HepG2 (cell line): ENCODE measurements at places on chromosomes 6 and 20.

GRCh38 chr6:124226396-124226795 is 422.7 kb downstream of the NKAIN2 start:
- no peak for DNase-seq

GRCh38 chr6:84921891-84922290 is 157.5 kb upstream of the TBX18 start:
- no peak for DNase-seq

GRCh38 chr6:39294133-39294532 is 20.1 kb downstream of the KCNK17 start:
- DNase-seq: no peak

DNA sequence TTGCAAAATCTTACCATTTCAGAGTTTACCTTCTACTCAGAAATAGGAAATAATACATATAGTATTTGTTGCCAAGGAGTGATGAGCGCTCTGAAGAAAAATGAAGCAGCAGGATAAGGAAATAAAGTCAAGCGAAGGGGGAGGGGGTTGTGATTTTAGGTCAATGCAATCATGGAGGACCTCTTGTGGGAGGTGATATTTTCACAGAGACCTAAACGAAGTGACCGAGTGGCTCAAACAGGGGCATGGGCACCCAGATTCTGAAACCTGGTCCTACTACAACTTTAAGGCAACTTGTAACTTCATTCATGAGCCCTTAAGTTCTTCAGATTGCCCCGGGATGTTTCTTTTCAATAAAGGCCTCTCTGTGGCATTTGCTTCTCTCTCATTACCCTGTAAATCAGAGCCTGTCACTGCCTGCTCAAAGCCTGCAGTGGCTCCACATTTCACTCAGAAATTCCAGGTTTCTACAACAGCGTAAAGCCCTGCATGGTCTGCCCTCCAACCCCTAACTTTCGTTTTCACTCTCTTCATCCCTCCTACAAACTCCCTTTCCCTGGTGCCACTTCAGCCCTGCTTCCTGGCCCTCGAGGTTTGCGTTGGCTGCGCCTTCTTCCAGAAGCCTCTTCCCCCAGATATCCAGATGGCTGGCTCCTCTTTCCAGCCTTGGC is 162.7 kb downstream of the TBC1D7 start:
- DNase-seq: no peak

DNA sequence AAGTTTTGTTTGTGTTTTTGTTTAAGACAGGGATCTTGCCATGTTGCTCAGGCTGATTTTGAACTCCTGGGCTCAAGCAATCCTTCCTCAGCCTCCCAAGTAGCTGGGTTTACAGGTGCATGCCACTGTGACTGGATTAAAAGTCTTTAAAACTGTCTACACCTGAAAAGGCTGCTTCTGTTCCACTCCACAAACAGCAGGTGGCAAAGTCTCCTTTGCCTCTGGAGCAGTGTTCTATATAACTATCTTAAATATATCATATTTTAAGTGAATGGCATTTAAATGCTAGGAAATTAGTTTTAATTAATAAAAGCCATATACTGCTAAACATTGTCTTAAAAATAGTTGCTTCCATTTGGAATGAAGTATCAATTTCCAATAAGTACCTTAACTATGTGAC is 89.2 kb upstream of the BCLAF1 start:
- DNase-seq: no peak

- DNase-seq: no peak
These were observed 71.1 kb downstream of the KCNB1 start for GRCh38 chr20:49411221-49411925.

- no peak for DNase-seq
These were observed 118.1 kb downstream of the MYB start for GRCh38 chr6:135299256-135299655.

- no peak for DNase-seq
These were observed 6.9 kb upstream of the PPP1R3G start for GRCh38 chr6:5078121-5078669.

DNA sequence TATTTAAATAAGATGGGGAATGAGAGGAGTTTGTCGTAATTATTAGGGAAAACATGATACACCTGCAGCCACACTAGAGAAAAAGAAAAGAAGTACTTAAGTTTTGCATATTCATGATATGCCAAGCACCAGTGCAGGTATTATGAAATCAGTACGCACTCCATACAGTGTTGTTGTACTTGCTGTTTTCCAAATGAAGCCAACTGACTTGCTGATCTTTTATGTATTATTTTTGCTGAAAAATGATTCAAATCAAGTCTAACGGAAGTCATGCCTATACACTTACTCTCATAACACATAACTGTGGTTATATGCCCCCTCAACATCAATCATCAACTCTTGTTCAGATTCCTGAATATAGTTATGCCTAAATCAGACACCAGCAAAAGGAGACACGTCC is 584.9 kb upstream of the EYS start:
- no peak for DNase-seq

GRCh38 chr20:4666001-4666479 is 55.7 kb upstream of the PRND start:
- DNase-seq: no peak

DNA sequence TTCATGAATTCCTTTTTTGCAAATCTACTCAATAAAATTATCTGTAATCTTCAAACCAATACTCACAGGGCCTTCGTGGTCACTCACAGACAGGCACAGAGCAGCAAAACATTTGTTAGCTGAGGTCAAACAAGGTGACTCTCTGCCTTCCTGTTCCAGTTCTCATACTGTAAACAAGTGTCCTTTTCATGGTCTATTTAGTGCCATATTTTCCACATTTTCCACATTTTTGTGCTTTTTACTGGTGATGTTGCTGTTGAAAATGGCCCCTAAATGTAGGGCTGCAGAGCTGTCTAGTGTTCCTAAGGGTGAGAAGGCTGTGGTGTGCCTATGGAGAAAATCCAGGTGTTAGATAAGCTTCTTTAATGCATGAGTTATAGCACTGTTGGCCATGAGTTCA is 133.1 kb upstream of the COL21A1 start:
- peak; percentile 79 for DNase-seq

DNA sequence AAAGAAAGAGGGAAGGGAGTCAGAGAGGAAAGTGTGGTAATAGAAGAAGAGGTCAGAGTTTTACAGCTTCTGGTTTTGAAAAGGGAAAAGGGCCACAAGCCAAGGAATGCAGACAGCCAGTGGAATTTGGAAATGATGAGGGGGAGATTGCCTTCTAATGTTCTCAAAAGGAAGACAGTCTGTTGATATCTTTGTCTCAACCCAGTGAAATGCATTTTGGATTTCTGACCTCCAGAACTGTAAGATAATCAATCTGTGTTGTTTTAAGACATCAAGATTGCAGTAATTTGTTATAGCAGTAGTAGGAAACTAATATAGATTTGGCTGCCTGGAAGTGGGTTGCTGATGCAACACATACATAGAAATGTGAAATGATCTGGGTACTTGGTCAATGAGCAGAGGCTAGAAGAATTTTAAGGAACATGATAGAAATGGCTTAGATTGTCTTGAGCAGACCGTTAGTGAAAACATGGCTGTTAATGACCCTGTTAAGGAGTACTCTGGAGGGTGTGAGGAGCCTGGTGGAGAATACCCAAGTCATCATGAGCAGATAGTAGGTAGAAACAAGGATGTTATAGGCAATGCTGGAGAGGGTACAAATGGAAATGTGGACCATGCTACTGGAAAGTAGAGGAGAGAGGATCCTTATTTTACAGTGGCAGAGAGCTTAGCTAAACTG is 255.8 kb upstream of the RAB32 start:
- DNase-seq: no peak

DNA sequence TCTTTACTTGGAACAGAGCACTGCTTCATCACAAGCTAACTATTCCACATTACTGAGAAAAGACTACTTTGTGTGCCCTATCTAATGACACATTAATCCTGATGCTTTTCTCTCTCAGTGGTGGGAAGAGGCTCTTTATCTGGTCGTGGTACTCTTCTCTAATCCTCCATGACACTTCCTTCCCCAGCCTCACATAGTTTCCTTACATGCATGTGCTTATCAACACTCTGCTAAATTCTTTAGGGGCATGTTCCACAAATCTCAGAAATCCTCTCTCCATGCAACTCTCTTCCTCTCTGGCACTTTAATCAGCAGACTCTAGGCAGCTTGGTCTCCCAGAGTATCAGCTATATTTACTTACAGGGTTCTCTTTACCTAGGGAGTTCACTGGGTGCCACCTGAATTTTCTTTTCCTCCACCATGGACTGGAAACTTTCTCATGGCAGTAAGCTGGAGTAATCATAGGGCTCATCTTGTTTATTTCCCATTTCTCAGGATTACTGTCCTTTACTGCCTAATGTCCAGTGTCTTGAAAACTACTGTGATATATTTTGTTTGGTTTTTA is 27.0 kb upstream of the SLC22A2 start:
- DNase-seq: no peak

DNA sequence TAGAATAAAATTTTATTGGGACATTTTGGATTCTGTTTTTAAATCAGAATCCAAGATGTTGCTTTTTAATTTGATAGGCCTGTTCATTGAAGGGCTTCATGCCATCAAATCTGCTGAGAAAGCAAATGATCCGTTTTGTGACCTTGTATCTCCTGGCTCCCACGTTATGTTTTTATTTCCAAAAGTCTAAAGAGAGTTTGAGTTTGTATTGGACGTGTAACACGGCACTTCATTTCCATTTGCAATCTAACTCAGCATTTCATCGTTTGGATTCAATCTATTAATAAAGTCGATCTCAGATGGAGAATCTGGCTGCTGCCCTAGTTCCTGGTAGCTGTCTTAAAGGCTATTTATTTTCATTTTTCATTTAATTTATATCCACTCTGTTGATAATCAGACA is 17.0 kb downstream of the KIF25 start:
- DNase-seq: no peak

DNA sequence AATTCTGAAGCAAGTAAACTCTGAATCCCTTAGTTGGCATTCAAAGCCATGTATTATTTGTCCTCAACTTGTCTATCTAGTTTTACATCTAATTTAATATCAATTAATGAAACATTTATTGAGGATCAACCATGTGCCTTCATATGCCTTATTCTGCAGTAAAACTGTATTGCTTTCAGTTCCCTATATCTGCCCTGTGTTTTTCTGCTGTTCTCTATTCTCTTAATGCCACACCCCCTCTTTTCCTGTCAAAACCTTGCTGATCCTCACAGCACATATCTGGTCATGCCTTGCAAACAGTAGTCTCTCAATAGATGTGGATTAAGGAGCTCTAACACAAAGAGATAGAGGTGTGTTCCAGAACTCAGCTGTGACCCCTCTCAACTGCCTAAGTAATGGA is 2.0 kb downstream of the FIG4 start:
- no peak for DNase-seq

GRCh38 chr6:42316981-42317380 is 99.3 kb upstream of the MRPS10 start:
- no peak for DNase-seq

- peak; percentile 28 for DNase-seq
These were observed 474.9 kb upstream of the AGPAT4 start for GRCh38 chr6:161748535-161749416.

GRCh38 chr6:168177103-168177891 is 98.3 kb upstream of the FRMD1 start:
- no peak for DNase-seq

DNA sequence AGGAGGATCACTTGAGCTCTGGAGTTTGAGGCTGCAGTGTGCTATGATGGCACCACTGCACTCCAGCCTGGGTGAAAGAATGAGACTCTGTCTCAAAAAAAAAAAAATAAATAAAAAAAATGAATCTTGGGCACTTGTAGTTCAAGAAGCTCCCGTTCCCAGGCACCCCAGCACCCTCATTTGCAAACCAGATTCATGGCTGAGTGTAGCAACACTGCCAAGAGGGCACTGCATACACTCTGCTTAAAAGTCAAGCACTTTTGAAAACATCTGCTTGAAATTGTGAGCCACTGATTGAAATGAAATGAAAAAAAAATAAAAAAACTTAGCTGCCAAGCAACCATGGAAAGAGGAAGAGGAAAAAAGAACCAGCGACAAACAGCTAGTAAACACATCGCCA is 124.7 kb upstream of the SASH1 start:
- no peak for DNase-seq

DNA sequence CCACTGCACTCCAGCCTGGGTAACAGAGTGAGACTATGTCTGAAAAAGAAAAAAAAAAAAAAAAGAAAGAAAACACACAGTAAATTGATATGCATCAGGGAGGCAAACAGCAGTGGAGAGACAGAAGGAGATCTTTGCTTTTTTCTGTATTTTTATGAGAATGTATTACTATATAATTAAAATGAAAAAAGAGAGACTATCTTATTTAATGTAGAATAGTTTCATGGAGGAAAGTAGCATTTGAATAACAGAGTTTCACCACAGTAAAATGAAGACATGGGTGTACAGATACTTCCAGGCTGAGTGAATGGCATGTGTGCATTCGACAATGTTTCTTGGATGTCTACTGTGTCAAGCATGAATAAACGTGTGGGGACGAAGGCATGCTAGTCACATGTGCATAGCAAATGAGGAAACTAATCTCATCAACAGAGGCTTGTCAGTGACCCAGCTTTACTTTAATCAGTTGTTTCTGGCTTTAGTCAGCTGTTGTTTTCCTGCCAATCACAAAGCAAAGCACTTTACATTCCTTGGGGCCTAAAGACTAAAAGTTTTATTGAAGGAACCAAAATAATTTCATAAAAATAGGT is 55.5 kb upstream of the ARMH2 start:
- DNase-seq: no peak

DNA sequence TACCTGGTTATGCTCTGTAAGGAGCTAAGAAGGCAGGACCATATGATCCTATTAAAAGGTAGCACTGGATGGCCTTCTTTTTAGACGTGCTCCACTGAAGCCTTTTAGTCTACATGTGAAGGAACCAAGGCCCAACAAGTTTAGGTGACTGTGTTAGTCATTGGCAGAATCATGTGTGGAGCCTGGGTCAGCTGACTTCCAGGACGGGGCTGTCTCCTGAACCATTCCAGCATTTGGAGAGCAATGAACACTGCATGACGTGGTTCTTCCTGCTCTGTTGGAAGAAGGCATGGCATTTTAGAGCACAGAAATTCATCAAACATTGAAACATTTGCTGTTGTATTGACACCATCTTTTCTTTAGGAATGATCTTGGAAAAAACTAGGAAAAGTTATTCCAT is 87.8 kb upstream of the TIAM2 start:
- DNase-seq: no peak

GRCh38 chr20:49318430-49319207 is 40.8 kb upstream of the ZNFX1 start:
- DNase-seq: no peak

- DNase-seq: no peak
These were observed 35.5 kb upstream of the NCOA3 start for GRCh38 chr20:47466213-47466612.
